ENCODE measurements at places on chromosomes 16 and 17.
A peak's percentile ranks its signal among the peaks of the same experiment; 100 is the strongest.

GRCh38 chr16:50982808-50983207, 168.3 kb downstream of the SALL1 start:
- no peak for DNase-seq

- no peak for DNase-seq
Observed at GRCh38 chr17:62668091-62668804, 40.8 kb downstream of the MRC2 start.

DNA sequence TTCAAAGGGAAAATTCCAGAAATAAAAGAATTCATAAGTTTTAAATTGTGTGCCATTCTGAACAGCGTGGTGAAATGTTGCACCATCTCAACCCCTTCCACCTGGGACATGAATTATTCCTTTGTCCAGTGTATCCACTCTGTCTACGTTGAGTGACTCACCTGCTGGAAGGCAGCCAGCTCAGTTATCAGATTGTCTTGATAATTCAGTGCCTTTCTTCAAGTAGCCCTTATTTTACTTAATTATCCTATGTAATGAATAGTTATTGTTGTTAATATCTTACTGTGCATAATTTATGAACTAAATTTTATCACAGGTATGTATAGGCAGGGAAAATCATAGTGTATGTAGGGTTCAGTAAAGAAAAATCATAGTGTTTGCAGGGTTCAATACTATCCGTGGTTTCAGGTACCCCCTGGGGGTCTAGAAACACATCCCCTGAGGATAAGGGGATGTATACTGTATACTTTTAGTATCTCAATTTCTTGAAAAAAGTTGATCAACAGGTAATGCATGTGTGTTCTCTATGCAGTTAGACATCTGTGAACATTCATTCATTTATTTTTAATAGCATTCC, 7.7 kb upstream of the PCTP start:
- peak; percentile 13 for DNase-seq

GRCh38 chr16:73764321-73764720, 532.3 kb upstream of the PSMD7 start:
- no peak for DNase-seq

- no peak for DNase-seq
Observed at GRCh38 chr16:89613231-89613953, at the start of gene DPEP1. Gene DPEP1, plus strand, starts transcription at chr16:89613642. Its CDS starts 16,769 bp downstream, at chr16:89630411.

- DNase-seq, result peak; percentile 70
Observed at GRCh38 chr17:41492771-41493170, 3.1 kb upstream of the KRT36 start.

DNA sequence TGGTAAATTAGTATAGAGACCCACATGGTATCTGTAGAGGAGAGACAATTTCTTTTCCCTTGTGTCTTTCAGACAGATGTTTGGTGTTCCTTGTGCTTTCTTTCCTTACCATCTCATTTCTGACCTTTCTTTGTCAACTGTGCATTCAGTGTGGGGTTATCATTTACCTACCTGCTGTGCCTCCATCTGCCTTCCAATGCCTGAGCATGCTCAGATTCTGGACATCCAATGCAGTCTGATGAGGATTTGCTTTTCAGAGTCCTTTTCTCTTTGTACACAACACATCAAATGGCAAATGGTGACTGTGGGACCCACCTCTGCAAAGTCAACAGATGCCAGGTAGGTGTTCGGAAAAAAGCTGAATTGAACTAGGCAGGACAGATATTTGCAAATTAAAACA, 364.8 kb downstream of the CA10 start:
- DNase-seq, result no peak

DNA sequence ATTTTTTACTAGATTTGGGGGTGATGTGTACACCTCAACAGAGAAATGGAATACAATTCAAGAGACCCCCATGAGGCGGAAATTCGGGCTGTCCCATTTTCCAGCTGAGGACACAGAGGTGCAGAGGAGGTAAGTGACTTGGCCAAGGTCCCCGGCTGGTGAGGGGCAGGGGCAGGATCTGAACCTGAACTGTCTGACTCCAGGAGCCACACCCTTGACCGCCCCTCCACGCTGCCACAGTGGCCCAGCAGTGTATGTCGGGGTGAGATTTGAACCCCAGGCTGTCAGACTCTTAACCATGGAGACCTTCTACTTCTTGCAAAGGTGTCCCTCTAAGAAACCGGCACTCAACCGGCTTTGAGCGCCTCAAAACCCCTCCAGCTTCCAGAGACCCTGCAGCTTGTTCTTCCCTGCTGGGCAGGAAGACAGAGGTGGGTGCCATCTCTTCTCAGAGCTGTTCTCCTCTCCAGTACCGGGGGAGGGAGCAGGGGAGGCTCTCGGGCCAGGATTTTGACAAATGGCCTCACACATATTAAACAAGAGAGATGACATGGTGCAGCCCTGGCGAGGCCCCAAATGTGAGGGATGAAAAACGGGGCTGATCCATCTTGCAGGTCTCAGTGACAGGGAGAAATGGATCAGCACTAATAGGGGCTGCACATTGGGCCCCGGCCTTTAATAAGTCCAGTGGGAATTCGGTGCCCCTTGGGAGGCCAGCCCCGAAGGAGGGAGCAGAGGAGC, 222.3 kb downstream of the GSG1L start:
- no peak for DNase-seq

DNA sequence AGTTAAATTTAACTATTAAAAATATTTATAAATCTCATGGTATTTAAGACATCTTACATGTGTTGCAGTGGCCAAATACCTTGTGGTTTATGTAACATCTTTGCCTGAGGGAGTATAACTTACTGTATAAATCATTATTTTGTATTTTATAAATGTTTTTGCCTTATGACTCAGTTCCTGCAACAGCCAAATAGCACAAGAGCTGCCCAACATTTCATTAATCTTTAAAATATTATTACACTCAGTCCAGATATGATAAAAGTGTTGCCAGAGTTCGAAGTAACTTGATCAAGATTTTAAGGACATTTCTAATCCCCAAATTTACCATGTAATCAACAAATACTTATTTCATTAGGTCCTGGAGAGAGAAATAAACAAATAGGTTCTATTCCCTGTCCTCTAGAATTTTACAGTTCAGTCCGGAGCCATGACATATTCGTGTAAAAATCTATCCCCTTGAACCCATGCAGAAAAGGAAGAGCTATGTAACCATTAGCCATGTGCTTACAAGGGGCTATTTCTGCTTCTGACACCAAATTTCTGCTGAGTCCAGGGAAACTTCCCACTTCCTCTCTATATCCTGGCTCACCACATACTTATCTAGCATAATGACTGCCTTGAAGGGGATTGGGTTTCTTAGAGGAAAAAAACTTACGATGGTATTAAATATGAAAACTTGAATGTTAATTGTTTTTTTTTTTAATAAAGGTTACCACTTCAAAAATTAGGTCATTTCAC, 44.0 kb downstream of the IRX6 start:
- no peak for DNase-seq

DNA sequence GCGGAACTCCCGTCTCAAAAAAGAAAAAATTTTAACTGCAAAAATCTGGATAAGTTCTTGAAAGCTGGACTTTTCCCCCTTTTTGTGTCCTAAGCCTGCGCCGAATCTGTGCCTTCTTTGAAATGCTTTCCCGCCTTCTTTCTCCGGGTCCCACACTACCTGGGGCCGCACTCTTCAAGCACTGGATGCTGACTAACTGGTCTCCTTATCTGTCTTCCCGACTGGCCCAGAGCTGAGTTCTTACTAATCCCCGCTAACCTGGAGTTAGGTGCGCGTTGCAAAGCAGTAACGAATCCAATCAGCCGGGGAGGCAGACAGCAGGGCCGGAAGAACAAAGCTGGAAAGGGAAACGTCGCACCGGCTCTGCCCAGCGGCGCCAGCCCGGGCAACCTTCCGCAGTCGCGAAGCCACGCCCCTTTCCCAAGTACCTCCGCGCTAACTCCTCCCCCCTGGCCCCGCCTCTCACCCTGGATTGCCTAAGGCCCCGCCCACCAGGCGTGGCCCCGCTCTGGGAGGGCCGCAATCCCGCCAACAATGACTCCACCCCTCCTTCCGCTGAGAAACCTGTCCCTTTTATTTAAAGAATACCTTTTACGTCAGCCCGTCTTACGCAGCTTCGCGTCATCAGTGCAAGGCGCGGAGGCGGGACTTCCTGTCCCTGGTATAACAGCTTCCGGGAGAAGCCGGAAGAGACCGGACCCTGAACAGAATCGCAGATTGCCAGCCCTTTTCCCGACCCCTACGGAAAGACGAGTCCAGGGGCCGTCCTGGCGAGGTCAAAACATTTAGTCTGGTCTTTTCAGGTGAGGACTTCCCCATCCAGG, at the start of gene TMUB2:
Gene TMUB2, plus strand, starts transcription at position 666 of the 824 bp plus-strand sequence. CDS start 737 bp downstream, outside the sequence.
- peak; percentile 98 for DNase-seq

- no peak for DNase-seq
Observed at GRCh38 chr17:73617501-73617900, 26.7 kb downstream of the SDK2 start.

- no peak for DNase-seq
Observed at GRCh38 chr16:8168016-8168415, 422.3 kb downstream of the TMEM114 start.

DNA sequence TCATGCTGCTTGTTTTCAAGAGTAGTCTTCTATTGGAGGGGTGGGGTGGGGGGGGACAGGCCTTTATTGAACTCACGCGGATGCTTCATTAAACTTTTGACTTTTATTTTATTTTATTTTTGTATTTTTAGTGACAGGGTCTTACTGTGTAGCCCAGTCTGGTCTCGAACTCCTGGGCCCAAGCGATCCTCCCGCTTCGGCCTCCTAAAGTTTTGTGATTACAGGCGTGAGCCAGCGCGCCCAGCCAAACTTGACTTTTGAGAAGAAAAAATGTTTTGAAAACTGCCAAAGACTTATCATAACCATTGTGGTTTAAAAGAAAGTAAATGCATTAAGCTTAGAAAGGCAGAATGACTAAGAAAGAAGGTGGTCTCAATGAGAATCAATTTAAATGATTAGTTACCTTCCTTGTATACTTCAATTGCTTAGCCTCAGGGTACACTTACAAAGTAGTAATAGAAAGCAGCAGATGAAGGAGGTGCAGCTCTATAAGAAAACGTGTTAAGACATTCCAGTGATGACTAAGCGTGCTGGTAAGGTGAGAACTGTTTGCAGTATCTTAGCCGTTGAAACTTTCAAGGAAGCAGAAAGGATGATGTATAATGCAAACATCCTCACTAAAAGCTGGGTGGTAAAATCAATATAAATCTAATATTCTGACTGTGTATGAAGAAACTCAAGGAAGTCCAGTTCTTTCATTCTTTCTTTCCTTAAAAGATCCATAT, 1.2 kb downstream of the AP2B1 start:
- no peak for DNase-seq

DNA sequence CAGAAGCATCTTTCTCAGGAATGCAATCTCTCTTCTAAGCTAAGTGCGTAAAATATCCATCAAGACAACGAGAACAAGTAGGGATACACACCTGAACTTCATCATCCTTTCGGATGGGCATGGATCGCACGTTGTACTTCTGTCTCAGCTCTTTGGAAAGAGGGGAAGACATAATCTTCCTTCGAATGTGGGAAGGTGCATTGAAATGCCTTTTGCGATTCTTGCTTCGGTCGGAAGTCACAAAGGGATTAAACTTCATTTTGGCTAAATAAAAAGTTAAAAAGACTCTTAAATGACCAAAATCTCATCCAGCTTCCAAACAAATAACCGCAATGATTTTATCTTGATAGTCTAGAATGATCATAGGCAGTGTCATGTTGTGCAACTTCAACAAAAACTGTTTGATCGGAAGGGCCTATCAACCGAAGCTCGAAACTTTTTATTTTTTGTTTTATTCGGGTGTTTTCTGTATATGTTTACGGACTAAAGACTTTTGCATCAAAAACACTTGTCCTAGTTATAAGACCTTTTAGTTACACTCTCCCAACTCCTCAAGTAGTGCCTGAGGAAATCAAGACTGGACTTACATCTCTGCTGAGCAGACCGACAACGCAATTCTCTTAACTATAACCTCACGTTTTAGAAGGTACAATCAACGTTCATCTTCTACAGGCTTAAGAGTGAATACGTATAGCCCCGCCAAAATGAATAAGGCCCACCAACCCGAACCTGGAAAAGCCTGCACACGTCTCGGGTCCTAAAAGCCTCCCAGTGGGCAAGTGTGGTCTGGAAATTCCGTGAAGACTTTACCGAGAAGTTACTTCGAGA, 727 bp downstream of the RPL26 start:
- DNase-seq, result no peak

DNA sequence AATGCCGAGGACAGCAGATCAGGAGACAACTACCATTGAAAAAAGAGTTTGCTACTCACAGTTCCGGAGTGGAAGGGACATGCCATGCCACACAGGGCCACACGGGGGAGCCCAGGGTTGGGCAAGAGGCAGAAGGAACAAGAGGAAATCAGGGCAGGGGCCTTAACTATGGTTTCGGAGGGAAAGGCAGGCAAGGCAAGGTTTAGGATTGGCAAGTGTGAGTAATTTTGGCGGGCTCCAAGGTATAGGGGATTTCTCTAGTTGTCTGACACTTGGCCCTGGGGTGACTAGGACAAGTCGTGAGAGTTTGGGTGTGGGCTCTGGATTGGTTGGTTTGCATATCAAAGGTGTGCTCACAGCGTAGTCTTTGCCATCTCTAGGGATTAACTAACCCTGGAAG, 27.0 kb upstream of the NTN1 start:
- DNase-seq, result peak; percentile 29

- no peak for DNase-seq
Observed at GRCh38 chr17:77499699-77500435, 359.1 kb downstream of the SEC14L1 start.

- no peak for DNase-seq
Observed at GRCh38 chr16:21943571-21943970, 9.6 kb upstream of the UQCRC2 start.

DNA sequence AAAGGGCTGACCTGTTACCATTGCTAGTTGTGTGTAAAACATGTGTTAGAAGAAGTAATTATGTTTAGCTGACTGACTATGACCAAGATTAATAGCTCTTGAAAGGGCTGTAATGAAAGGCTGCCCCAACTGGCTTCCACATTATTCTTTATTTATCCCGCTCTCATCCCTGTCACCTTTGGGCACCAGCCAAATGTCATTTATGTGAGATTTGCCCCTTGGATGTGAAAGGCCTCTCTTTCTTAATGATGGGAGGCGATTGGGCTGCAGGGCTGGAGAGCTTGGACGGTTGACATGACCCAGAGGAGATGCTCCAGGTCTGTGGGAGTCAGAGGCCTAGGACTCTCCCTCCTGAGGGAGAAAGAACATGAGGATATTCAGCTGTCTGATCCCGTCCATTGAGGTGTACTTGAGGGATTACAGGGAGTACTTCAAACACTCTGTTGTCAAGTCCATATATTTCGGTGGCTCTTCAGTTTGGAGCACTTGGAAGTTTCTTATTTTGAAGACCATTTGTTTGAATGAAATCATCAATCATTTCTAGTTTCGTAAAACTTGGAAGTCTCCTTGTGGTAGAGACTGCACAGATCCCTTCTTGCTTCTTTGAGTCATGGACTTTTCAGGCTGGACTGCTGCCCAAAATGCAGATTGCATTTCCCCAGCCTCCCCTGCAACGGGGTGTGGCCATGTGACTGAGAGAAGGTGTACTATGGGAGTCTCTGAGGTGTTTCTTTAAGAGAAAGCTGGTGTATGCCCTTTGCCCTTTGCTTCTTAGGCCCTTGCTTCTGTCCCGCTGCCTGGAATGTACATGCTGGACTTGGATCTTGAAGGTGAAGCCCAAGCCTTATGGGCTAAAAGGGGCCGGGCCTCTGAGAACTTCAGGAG, 51.3 kb downstream of the FTO start:
- DNase-seq, result peak; percentile 90

Measured in NCI-H1105 (cell line).